ENCODE measurements at places on chromosomes 7 and 10.

GRCh38 chr10:85547460-85548023, 819.1 kb downstream of the GRID1 start:
- DNase-seq = no peak

DNA sequence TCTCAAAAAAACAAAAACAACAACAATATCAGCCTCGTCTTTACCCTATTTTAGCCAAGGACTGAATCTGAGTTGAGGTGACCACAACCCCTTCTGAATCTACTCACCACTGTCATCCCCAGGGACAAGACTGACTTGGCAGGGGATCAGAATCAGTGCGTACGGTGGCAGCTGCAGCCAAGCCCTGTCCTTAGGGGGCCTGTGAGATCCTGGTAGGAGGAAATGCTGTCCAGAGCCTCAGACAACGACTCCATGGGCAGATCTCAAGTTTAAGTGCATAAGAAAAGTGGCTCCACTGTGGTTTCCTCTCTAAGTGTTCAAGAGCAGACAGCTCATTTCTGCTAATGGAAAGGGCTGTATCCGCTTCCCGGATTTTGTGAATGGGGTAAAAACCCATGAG, 22.4 kb upstream of the CYTH3 start:
- peak; percentile 17 for DNase-seq

DNA sequence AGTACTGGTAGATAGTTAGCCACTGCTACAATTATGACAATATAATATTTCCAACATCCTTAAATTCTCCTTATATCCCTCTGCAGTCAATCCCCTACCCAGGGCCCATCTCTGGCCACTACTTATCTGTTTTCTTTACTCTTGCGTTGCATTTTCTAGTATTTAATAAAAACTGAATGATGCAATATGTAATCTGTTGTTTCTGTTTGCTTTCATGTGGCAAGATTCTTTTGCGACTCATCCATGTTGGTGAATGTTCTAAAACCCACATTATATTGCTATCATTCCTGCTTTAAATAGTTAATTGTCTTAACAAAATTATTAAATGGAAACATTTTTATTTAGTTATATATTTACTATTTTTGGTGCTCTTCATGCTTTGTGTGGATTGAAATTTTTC, 338.5 kb downstream of the MDFIC start:
- DNase-seq = no peak

GRCh38 chr7:125871431-125871830, 941.8 kb upstream of the POT1 start:
- DNase-seq = no peak

GRCh38 chr7:93188870-93189634, 37.2 kb downstream of the HEPACAM2 start:
- DNase-seq = no peak

- DNase-seq = no peak
Observed at GRCh38 chr7:68247571-68247970, 1250.9 kb downstream of the TYW1 start.

DNA sequence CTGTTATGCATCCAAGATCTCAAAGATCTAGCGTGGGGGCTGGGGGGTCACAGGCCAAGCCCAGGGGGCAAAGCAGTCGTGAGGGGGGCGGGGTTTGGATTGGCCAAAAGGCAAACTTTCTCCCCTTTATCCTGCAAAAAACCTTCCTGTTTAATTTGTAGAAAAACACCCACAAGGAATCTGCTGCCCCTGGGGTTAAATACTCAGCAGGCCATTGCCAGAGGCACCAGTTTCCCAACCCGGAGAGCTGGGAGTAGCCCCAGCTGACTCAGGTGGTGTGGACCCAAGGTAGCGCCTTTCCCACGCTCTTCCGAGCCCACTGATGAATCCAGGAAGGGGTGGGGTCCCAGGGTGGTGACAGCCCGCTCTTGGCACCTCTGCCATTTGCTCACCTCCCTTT, 21.4 kb downstream of the KCP start:
- DNase-seq = peak; percentile 48

GRCh38 chr7:21086688-21087087, 300.0 kb upstream of the SP8 start:
- DNase-seq = peak; percentile 6

GRCh38 chr10:76901701-76902100, 735.9 kb downstream of the KCNMA1 start:
- no peak for DNase-seq

DNA sequence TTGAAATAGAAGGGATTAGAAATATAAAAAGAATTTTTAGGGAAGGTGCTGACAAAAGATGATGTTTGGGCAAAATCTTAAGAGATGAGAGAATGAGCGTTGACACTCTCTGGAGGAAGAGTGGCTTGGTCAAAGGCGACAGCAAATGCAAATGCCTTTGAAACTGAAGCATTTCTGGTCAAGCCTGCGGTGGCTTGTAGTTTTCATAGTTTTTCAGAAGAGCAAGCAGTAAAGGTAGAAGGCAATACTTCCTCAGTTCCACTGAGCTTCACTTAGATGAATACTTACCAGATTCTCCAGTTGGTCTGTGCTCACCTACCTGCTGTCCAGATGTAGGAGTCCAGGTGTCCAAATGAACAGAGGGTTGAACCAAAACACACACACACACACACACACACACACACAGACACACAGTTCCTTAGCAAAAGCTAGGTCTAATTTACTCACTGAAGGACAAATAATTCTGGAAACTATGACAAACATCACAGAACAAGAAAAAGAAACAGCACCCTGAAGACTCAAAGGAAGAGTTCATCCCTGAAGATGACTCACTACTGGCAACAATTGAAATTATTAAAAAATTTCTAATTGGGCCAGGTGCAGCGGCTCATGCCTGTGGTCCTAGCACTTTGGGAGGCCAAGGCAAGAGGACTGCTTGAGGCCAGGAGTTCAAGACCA, 12.1 kb upstream of the STK17A start:
- no peak for DNase-seq

DNA sequence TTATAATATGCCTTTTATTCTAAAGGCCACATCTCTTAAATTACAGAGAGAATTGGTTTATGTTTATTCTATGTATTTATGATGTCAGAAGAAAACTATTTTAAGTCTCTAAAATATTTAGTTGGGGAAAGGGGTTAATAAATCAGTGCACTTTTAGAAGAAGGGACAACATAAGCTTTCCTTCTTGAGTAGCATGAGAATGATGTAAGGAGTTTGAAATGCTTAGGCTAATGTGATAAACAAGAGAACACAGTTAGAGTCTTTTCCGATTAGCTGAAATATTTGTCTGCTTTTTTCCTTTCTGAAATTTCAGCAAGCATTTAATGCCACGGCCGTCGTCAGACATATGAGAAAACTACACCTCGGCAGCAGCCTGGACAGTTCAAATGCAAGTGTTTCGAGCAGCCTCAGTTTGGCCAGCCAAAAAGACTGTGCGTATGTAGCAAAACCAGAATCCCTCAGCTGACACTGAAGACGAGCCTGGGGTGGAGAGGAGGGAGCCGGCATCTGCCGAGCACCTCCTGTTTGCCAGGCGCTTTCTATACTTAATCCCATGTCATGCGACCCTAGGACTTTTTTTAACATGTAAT, 176.2 kb downstream of the CCDC3 start:
- DNase-seq = no peak

DNA sequence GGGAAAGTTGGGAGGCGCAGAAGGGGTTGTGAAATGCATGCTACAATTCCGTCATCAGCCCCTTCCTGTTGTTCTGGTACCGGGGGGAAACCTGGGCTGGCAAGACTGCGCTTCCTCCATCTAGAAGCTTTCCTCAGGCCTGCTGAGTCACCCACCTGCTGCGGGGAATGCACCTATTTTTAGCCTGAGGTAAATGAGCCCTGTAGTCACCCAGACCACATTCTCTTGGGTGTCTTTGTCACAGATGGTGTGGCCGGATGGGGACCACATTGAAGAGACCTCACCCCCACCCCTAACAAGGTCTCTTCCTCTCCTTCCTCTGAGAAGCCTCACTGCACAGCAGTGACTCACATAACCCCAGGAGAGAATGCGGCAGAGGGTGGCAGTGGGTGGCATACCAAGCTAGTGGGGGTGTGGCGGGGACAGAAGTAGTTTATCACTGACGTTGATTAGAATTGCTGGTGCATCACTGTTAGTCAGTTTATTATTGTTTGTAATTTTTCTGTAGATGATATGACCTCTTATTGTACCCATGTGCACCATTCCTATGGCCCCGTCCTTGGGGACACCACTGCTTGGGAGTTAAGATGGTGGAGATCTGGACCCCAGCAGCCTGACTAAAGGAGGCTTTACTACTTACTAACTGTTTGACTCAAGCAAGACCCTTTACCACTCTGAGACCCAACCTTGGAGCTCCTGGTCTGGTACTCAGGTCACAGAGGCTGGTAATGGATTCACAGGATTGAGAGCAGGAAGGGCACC, 83.0 kb upstream of the DUSP5 start:
- DNase-seq = no peak

DNA sequence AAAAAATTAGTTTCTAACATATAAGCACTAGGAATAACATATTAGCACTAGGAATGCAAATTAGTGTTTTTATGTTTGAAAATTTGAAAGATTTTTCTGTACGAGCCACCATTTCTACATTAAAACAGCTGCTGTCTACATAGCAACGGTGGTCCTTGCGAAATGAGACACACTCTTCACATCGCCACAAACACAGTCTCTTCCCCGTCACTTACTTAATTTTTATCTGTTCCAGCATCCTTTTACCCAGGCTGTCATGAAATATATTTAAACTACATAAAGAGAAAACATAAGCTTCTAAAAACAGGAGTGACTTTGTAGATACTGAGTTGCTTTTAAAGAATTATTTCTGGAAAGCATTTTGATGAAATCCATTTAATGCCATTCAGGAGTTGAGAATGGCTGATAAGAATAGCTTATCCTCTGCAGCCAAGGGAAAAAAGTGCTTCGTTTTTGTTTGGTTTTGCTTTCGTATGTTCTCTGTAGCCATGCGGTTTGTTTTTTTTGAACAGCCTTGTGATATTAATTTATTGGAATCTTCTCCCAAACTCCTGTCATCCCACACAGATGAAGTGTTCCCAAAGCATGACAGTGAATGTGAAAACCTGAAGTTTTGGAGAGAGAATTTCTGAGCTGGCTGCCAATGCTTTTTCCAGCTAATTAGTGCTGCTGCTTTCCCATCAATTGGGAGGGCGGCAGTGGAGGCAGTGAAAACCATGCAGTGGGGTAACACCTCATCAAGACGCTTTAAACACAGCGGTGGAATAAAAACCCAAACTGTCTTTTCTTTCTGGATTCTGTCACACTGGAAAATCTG, 603.7 kb upstream of the ADARB2 start:
- DNase-seq = no peak

GRCh38 chr7:145928937-145929336, 187.7 kb upstream of the CNTNAP2 start:
- no peak for DNase-seq

DNA sequence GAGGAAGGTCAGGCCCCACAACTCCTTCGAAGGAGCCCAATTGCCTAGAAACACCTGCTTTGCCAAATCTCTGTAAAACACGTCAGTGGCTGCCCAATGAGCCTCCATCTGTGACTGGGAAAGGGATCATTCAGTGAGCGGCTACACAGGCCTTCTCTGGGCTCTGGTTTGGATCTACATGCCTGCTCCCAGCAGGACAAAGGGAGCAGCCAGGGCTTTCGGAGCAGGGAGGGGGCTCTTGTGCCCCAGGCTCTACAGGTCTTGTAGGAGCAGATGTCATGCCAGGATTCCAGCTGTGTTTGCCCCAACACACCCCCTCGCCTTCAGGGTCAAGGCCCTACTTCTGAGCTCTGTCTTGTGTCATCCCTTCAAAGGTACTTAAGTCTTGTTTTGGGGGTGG, 73.5 kb downstream of the CLEC2L start:
- DNase-seq = no peak

Data from NCI-H1417 (cell line).